Skeletal muscle cell (primary cell): ENCODE measurements at places on chromosomes 1 and 21.

DNA sequence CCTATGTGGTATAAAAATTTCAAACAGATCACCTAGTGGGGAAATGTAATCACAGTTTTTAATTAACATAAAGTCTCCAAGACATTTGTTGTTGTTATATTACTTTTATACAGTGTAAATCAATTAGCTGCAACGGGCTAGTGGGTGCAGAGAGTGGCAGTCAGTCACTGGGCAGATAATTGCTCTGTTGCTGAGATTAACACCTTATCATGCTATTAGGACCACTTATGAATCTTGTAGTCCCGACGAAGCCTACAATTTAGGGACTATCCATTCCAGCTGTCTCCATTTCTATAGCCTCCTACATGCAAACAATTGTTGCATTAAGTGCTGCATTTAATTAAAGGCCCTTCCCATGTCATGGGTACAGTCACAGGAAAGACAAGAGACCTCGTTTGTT, 158.9 kb upstream of the PROX1 start:
- DNase-seq: no peak

DNA sequence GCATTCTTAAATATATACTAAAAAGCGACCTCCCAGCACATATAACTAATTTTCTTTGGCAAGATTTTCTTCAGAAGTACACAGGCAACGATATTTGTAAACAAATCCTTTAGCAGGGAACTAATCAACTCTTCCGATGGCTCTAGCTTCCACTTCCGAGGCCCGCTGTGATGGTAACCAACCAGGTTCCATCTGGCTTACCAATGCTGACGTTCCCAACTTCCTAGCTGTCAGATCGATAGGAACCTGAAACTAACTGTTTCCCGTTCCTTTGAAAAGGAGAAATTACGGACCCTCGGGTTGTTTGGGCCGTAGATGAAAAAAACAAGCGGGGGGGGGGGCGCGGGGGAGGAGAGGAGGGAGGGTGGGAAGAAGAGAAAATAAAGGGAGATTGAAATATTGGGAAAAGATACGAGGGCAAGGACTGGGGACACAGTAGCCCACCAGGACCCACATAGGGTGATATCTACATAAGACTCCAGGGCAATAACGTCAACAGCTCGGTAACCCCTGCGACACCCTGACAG, 513 bp downstream of the GTF2B start:
- no peak for DNase-seq

- no peak for DNase-seq
Observed at GRCh38 chr21:21750124-21750825, 752.1 kb downstream of the NCAM2 start.

DNA sequence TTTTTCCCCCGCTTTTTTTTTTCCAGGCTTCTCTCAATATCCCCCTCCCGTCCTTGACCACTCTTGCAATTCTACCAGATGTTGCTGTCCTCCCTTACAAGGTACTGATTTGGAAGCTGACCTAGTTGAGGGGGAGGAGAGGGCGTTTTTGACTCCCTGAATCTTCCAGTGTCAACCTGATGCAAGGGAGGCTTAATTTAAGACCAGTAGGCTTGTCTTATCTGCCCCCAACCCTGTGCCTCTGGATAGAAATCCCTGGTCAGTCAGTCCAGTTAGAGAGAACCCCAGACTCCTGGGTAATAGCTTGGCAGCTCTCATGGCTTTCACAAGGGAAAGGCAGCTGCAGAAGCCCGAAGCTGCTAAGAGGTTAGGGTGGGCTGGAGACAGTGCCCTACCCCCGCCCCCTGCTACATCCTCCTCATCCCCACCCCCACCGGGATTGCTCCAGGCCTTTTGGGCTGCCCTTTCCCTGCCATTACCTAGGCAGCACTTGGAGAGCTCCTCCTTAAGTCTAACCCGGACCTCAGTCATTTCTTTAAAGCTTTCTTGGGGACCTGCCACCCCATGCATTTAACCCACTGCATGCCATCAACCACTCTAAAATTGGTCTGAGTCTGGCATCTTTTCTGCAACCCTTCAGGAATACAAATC, 3.6 kb downstream of the ACKR1 start:
- no peak for DNase-seq

- DNase-seq: no peak
Observed at GRCh38 chr1:197619008-197619640, 156.2 kb downstream of the DENND1B start.

DNA sequence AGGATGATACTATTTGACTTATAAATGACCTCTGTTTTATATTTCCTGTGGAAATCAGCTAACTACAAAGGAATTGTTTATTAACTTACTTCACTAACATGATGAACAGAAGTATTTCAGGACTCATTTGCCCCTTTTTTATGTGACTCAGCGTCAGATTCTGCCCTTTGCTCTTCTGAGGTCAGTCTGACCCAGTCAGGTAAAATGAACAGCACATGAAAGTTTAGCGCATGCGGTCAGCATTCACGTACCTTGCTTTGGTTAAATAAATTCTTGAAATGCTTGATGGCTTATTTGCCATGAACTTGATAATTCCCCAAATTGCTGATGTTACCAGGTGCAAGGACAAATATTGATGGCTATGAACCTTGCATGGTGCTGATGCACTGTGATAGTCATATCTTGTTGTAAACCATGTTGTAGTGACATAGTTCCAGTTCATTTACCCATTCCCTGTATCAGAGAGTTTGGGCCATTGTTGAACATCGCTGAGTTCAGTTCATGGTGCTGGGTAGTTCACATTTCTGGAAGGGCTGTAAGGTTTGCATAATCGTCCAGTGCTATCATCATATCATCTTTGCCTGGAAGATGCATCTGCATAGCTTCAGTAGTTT, 133.4 kb downstream of the NFIA start:
- no peak for DNase-seq

GRCh38 chr1:164311377-164311776, 247.6 kb upstream of the PBX1 start:
- no peak for DNase-seq

GRCh38 chr1:23019863-23020625, 776 bp downstream of the KDM1A start:
- no peak for DNase-seq

GRCh38 chr1:168772428-168773060, 43.5 kb upstream of the DPT start:
- DNase-seq: no peak

DNA sequence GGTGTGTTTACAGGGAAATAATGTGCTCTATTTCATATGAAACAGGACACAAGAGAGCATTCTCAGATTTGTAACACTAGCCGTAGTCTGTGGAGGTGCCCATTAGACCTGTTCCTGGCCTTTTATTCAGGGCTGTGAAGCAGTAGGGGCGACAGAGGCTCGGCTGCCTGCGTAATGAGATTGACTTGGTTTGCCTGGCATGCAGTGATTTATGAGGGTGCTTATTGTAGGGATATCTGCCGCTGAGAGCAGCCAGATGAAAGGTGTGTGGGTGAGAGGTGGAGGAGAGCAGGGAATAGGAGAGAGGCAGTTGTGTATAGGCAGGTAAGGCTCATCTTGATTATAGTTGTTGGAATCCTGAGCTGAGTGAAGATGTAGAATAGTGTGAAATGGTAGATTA, 51.3 kb downstream of the DNAJC6 start:
- DNase-seq: no peak

DNA sequence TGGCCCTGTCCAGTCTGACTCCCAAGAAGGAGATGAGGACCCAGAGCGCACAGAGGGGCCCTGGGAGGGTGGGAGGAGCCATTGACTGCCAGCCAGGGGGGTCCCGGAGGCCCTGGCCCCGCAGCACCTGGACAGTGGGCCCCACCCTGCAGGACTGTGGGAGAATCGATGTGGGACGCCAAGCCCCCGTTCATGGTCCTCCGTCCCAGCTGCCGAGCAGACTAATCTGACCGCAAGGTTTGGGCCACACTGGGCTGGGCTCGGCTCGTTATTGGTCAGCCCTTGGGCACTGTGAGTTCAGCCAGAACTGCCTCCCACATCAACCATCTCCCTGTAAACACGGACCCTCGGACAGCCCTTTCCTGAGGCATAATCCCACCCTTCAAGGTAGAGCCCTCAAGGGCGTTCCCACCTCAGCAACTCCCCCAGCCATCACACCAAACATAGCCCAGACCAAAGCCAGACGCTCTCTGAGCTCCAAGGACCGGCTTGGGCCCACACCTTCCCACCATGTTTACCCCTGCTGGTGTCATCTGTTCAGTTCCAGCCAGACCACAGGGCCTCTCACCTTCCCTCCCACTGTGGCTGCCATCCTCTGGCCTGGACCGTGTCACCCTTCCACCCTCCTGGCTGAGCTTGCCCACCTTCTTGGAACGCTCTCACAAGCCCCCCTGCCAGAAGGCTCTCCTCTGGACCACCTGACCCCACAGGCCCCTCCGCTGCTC, 16.2 kb upstream of the POFUT2 start:
- DNase-seq: no peak

DNA sequence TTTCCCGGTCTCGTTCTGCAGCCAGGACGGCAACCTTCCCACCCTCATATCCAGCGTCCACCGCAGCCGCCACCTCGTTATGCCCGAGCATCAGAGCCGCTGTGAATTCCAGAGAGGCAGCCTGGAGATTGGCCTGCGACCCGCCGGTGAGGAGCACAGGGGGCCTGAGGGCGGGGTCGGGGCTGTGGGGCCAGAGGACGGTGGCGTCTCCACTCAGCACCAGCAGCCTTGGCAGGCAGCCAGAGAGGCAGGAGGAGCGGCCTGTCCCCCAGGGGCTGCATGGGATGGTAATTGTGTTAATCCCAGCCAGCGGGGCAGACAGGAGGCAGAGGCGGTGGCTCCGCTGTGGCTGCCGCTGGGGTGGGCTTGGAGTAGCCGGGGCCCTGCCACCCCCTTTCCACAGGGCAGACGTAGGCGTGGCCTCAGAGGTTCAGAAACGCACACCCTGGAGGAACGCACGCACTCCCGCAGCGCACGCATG, 12.1 kb downstream of the SAMD11 start:
- no peak for DNase-seq

- no peak for DNase-seq
Observed at GRCh38 chr1:207344221-207344620, 22.7 kb downstream of the CD55 start.

GRCh38 chr1:190244406-190244805, 233.3 kb downstream of the BRINP3 start:
- no peak for DNase-seq

- no peak for DNase-seq
Observed at GRCh38 chr21:22575165-22575584, 1577.0 kb downstream of the NCAM2 start.

DNA sequence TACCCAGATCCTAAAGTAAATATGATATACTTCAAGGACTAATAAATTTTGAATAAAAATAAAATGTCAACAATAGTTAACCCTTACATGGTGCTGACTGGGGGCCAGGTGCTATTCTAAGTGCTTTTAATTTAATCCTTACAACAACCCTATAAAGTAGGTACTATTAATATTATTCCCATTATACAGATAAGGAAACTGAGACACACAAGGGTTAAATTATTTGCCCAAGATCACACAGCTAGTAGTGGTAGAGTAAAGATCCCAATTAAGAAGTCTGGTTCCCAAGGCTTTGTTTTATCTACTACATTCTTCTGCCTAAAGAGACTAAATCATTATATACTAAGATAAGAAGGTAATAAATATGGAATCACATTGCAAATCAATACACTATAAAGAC, 34.2 kb downstream of the SYNJ1 start:
- no peak for DNase-seq
